NCI-H1436 (cell line): ENCODE measurements at places on chromosomes 13 and 19.

DNA sequence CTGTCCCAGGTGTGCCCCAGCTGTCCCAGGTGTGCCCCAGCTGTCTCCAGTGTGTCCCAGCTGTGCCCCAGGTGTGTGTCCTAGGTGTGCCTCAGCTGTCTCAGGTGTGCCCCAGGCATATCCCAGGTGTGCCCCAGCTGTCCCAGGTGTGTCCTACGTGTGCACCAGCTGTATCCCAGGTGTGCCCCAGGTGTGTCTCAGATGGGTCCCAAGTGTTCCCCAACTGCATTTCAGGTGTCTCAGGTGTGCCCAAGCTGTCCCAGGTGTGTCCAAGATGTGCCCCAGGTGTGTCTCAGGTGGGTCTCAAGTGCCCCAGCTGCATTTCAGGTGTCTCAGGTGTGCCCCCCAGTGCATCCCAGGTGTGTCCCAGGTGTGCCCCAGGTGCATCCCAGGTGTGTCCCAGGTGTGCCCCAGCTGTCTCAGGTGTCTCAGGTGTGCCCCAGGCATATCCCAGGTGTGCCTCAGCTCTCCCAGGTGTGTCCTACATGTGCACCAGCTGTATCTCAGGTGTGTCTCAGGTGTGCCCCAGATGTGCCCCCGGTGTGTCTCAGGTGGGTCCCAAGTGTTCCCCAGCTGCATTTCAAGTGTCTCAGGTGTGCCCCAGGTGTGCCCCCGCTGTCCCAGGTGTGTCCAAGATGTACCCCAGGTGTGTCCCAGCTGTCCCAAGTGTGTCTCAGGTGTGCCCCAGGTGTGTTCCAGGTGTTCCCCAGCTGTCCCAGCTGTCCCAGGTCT is 1.3 kb upstream of the GRK1 start:
- no peak for DNase-seq

DNA sequence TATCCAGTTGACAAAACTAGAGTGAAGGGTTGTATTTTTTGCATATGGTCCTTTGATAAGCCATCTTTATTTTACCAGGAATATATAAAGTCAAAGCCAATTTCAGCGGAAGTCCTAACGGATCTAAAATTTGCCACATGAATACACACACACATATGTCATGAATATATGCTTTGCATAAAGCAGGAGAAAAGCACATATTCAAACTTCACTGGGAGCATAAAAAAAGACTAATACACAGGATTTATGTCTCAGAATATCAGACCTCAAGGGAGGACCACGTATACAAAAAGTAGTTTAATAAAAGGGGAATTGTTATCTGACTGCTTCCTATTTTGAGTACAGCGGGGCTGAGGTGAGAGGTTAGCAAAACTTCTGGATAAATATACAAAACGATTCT is 308.7 kb downstream of the PCDH9 start:
- DNase-seq: no peak

DNA sequence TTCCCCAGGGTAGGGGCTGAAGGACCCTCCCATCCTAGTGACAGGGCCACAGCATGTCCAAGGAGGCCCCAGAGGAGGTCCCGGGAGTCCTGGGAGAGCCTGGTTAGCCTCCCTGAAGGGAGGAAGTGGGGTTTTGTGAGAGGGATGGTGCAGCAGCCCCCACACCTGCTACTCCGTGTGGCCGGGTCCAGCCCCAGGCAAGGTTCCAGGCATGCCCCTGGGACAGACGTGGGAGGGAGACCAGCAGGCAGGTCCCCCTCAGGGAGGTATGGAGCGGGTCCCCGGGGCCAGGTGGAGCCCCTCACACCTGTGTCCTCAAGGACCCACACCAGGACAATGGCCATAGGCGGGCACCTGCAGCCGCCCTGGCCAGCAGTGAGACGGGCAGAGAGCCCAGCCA is 1.9 kb upstream of the F7 start:
- DNase-seq: no peak

- no peak for DNase-seq
These were observed 5.8 kb downstream of the EGLN2 start for GRCh38 chr19:40804783-40805242.
